ENCODE measurements at places on chromosomes 2 and 18.

DNA sequence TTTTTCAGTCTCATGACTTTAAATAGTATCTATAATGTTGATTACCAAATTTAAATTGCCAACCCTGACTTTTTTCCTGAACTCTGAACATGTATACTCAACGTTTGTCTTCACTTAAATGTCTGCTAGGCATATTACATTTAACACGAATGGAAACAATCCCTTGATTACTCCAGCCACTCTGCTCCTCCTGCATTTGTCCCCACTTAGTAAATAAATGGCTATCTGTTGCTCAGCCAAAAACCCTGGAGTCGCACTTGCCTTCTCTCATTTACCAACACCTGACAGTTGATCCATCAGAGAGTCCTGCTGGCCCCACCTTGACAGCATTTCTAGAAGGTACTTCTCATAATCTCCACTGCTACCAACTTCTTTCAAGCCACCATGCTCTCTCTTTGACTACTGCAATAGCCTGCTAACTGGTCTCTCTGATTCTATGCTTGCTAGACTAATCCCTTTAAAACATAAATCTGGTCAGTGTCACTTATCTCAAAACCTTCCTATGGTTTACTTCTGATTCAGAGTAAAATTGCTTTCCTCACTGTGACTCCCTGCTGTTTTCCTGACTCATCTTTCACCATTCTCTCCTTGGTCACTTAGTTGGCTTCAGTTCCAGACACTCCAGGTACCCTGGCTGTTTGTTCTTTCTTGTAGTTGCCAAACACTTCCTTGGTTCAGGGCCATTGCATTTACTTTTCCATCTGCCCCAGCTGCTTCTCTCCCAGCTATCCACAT lies 31.9 kb downstream of the SPAG16 start:
- DNase-seq = no peak

GRCh38 chr2:233325256-233325655 lies 17.6 kb downstream of the SAG start:
- DNase-seq = no peak

DNA sequence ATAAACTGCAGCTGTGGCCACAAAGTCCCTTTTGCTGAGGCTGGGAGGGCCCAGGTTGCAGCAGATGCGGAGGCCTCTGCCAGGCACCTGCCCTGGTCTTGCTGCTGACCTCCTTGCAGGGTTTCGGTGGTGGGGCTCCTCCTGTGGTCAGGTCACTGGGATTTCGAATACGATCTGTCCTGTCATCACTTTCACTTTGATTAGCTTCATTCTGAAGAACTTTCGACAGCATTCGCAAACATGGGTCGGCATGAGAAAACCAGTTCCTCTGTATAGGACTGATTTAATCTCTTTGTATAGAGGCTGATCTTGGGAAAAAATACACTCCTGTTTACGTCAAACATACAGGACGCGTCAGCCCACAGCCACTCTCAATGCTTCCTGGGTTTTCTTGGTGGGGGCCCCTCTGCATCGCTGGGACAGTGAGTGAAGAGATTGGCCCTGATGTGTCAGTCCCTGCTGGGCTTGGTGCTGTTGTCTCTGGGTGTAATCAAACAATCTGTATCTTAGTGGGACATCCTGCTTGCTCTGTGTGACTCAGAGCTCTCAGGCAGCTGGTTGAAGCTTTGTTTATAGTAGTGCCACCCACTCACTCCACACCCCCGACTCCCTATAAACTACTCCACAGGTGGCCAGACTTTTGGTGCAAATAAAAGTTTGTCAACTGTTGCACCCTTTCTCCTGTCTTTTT lies 209.4 kb upstream of the CXCR4 start:
- DNase-seq = no peak

DNA sequence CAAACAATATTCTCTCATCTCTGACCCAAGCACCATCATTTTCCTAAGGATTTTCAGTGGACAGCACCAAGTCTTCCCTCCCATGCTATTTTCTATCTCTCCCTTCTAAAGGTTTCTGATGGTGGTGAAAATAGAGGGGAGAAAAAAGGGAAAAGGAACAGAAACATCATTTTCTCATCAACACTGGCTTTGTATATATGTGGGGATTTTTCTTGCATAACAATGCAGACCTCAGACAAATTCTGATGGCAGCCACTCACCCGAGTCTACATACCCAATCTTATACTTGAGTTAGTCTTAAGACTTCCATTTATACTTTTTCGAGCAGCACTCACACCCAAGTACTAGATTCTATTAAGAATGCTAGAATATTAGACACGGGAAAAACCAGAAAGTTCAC lies 95.8 kb downstream of the TMEM163 start:
- no peak for DNase-seq

- DNase-seq = no peak
Measured at GRCh38 chr18:5998907-5999306, 103.6 kb upstream of the TMEM200C start.

- no peak for DNase-seq
Measured at GRCh38 chr2:50615291-50615690, 416.6 kb downstream of the NRXN1 start.

- no peak for DNase-seq
Measured at GRCh38 chr2:127768775-127769479, 42.0 kb downstream of the WDR33 start.

- DNase-seq = no peak
Measured at GRCh38 chr2:88669482-88670214, 21.8 kb upstream of the RPIA start.

- DNase-seq = peak; percentile 66
Measured at GRCh38 chr2:47174733-47175361, 19.7 kb upstream of the STPG4 start.

- DNase-seq = no peak
Measured at GRCh38 chr2:241571821-241572620, 13.5 kb downstream of the BOK start.

GRCh38 chr18:21739604-21740537 lies 721 bp upstream of the MIB1 start:
- DNase-seq = peak; percentile 60

GRCh38 chr18:74261053-74261713 lies 30.6 kb downstream of the CYB5A start:
- no peak for DNase-seq

DNA sequence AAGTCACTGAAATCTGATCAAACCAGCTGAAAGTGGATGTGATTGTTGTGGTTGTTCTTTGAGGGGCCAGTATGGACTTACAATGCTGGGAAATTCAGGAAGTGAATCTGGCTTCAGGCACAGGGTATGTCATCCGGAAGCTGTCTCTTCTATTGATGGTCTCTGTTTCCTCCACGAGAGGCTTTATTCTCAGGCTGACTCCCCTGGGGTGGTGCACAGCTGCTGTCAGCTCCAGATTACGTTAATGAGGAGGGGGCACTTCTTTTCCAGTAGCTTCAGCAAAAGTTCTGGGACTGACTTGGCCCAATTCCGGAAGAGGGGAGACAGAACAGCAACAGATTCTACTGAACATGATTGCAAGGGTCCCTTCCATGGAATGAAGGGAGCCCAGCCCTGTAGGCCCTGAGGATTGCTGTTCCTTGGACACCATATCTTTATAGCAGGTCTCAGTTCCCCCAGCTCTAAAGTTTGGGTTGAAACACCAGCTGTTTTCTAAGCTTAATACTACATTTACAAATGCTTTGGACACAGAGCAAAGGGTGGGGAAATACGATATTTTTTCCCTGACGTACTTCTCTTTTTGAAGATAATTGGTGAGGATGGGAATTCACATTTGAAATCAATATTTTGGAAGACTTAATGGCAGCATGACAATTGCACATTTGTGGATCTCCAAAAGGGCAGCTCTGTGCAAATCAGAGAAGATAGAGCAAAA lies 400.9 kb downstream of the TSN start:
- no peak for DNase-seq

DNA sequence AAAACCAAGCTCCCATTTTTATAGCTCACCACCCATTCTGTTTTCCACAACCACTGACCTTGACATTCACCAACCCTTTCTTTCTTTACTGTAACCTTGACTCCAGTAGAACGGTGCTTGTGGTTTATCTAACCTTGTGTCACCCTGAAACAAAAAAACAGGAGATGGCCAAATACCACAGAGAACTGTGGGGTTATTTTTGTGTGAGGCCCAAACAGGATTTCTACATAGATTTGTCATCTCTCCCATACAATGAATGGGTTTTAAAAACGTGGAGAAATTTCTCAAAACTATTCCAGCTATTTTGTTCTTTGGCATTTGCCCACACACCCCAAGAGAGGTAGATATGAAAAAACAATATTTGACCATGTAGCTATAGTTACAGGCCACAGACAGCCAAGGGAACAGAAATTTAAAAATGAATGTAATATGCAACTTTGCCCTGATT lies 231.3 kb upstream of the TANK start:
- DNase-seq = no peak

DNA sequence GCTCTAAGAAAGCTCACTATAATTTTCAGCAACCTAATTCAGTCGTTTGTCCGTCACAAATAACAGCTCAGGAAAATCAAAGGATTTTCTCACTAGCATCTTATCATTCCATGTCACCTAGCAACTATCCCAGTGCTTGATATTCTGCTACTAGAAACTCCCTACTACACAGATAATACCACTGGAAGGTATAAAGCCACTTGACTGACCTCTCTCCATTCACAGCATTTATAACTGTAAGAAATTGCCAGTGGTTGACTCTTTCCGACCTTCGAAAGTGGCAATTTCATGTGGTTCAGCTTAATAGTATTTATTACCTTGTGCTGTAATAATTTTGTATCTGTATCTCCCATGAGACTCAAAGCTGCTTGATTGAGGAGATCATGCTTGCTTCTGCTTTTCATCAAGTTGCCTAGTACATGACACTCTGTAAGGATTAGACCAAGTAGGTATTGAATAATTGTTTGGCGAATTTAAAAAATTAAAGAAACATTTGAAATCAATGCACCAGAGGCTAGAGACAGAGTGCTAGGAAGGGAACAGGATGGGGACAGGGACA lies 79.6 kb upstream of the TACR1 start:
- DNase-seq = no peak

DNA sequence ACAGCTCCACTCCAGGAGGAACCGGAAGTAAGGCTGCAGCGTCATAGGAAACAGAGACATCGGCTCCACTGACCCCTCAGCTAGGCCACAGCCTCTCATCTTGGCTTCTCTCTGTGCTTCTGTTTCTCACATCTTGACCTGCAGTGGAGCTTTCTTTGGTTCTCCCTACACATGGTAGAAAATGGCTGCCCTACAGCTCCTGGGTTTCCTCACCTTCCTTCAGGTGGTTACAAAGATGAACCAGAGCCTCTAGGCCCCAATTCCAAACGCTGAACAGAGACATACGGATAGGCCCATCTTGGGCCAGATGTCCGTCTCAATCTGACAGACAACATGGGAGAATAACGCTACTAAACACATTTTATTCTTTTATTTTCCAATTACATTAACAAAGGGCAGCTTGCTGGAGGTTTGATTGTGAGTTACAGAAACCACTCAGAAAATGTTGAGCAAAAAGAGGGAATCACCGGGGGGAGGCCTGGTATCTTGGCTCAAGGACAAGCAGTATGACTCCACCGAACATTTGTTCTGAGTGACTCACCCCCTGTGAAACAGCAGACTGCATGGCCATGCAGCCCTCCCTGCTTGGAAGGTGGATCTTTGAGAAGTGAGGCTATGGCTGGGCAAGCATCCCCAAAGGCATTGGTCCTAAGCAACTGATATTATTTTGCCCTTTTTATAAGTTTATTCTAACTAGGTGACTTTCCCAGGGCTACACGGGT lies 303.5 kb downstream of the CDCA7 start:
- DNase-seq = no peak

DNA sequence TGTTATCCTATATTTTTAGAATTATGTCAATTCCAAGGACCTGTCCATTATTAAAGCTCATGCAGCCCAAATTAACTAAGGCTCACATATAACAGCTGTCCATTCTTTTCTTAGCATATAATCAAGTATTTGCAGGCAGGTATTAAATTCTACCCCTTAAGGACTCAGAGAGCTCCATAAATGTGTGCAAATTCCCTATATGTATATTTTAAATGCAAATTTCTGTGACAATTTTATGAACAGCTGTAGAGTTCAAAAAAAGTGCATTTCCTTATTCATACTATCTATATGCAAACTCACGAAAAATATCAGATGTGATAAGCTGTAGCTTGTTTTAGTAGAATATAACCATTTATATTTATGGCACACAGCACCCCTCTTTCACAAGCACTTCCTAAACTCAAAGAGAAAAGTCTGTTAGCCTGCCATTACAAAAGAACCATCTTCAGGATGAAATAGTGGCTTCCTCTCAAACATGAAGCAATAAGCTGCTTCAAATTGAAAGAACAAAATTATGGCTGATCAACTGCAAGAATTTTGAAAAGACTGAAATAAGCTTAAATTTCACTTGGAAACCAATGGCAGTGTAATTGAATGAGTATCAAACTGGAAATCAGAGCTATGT lies 155.0 kb upstream of the REG3G start:
- DNase-seq = no peak

DNA sequence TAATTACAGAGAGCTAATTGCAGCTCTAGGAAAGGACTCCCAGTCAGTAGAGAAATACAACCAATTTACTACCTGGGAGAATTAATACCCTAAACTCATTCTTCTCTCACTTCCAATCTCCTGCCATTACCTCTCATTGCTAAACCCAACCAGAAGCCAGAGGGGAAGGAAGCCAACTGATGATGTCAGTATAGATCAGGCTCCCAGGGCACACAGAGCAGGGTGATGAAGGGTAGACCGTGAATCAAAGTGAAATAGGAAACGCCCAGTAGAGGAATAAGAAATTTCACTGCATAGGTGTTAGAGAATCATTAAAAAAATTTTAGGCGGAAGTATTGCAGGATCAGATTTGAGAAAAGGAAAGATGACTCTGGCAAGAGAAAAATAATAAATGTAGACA lies 456.8 kb upstream of the NXPH2 start:
- DNase-seq = no peak

GRCh38 chr2:143468341-143468888 lies 339.2 kb downstream of the ARHGAP15 start:
- DNase-seq = no peak

- DNase-seq = peak; percentile 43
Measured at GRCh38 chr18:44937960-44938719, 257.5 kb downstream of the SETBP1 start.

DNA sequence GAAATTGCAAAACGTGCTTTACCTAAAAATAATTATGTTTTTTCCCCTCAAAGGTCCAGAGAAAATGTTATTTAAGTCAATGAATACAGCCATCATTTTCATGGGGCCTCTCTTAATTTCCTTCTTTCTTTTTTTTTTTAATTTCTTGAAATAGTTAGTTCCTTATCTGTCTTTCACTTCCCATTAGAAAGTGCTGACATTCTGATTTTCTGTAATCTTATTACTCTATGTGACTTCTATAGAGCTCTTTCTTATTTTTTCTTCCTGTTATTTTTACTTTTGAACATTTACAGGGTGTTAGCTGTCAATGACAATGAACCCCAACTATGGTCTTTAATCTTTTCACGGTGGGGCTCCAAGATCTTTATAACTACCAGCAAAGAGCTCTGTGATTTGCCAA lies 30.0 kb downstream of the CTLA4 start:
- no peak for DNase-seq

DNA sequence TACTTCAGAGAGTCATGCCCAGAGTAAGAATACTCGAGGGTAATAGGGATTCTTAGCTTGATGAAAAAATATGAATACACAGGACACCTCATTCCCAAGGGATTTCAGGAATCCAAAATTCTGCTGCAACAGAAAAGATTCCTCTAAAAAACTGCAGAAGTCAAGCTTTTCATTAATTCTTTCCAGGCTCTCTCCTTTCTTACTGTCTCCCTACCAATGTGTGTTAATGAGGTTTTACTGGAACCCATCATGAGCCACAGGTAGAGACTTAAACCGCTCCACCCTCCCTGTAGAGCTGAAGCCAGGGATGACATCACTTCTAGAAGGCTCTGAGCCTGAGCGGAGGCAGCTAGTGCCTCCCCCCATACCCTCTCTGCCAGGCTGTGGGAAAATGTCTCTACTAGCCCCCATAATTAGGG lies 3.4 kb downstream of the SDC1 start:
- no peak for DNase-seq

Measured in right cardiac atrium (tissue), 5 donors.